Glutamatergic neuron (in vitro differentiated cells): ENCODE measurements at places on chromosomes 13 and 19. TPM values are rescaled to one million over a fixed set of nuclear protein-coding genes. Genes with fewer than 3 reads are reported as not detected.

DNA sequence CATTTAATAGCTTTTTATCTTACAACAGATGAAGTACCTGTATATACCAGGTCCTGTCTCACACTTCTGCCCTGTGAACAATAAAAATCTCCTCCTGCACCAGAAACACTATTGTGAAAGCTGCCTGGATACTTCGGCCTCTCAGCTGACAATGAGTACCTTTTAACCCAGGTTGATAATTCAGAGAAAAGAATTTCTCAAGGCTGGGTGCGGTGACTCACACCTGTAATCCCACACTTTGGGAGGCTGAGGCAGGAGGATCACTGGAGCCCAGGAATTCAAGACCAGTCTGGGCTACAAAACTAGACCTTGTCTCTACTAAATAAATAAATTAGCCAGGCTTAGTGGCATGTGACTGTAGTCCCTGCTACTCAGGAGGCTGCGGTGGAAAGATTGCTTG is 65.3 kb upstream of the TM9SF2 start:
- DNase-seq: no peak

- no peak for DNase-seq
Measured at GRCh38 chr13:113804703-113805430, 45.8 kb downstream of the TMEM255B start.

DNA sequence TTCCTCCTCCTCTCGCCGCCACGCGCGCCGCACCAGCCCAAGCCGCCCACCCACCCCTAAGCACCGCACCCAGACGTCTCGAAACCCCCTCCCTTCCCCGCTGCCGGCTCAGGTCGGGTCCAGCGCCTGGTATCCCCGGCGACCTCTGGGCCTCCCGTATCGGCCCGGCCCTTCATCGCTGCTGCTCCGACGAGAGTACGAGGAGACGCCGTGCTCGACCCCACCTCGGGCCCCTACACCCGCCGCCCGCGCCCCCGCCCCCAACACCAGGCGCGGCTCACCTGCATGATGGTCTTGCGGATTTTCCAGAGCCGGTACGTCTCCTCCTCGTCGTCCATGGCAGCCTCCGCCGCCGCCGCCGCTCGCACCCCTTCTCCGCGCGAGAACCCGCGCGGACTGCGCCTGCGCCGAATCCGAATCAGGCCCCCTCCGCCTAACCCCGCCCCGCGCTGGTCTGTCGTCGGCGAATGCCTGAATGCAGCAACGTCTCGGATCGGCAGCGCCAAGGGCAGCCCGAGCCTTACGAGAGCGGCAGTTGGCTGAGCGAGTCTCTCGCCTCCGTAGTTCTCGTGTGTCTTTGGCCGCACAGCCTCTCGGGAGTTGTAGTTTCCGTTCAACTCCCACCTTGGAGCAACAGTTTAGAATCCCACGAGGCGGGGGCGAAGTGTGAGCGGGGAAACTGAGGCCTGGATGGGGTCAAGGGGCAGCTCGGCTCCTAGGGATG is at the start of gene POLR2E:
POLR2E (minus strand) TSS at position 398 of the 724 bp plus-strand sequence; CDS start at position 338, 60 bp downstream.
- DNase-seq: peak; percentile 98

- DNase-seq: no peak
Measured at GRCh38 chr19:782185-782877, 14.9 kb upstream of the PTBP1 start.

Gene ADGRE3
- total RNA-seq: not detected

DNA sequence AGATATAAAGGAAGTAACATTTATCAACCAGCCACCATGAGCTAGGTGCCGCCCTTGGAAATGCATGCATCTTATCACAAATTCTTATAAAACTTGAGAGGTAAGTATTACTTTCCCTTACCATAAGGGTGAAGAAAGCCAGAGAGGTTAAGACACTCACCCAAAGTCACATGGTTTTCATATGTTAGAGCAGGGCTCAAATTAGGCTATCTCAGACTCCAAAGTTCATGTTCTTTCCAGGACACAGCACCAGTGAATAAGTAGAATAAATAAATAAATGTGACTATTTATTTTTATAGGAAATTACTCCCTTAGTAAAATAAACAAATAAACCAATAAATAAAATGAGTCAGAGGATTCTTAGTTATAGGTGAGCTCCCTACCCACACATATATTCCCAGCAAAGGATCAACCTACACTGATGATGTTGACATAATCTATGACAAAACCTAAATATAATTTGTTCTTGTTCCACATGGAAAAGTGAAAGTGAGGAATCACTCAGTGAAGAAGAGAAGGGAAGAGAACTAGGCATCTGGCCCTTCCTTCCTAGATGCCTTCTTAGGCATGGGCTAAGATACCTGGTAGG is 27.2 kb downstream of the SPRY2 start:
- DNase-seq: no peak

Gene FGF22
- 1.5 TPM for total RNA-seq

GRCh38 chr13:112638919-112639318 is 50.9 kb upstream of the ATP11A start:
- no peak for DNase-seq
